ENCODE measurements at places on chromosomes 2 and 18. TPM values are rescaled to one million over a fixed set of nuclear protein-coding genes. Genes with fewer than 3 reads are reported as not detected.

- DNase-seq = no peak
These were observed 3.0 kb upstream of the HS1BP3 start for GRCh38 chr2:20653695-20654534.

DNA sequence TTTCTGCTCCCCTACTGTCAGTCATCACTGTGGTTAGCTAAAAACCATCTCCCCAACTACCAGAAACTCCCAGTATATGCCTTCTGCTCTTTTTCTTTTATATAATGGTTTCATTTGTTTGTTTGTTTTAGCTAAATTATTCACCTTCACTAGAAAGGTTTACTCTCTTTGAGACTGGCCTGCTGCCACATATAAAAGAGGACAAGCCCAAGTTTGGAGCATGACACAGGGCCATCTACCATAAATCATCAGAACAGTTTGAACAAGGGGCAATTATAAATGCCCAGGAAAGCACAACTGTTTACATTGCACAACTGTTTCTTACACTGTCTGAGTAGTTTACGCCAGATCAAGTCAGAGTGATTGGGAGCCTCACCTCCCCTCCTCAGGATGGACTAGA, 471.0 kb upstream of the PIK3C3 start:
- no peak for DNase-seq

DNA sequence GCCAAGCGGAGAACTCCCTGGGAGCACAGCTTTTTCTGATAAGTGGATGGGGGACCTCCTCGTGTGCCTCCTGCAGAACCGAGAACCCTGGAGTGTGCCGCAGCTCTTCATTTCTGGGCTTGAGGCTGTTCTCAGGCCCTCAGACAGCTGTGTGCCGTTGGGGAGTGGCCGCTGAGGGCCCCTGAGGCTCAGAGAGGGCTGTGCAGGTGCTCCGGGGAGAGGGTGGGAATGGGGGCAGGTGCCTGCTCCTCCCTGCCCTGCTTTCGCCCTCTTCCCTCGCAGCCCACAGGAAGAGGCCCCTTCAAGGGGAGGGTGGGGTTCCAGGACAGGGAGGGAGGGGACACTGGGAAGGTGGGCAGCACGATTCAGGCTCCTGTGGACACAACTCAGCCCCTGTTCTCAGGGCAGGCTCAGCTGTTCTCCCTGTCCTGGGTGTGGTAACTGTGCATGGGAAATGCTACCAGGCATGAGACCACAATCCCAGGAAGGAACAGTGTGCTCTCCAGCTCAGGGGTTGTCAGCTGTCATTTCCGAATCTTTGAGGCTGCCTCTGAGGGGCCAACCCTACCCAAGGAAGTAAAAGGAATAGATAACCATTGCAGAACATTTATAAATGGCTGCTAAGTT, 11.3 kb downstream of the LCT start:
- DNase-seq = no peak

- no peak for DNase-seq
These were observed 51.9 kb downstream of the PLA2R1 start for GRCh38 chr2:160010361-160011145.

GRCh38 chr2:98040331-98040939, 44.7 kb upstream of the TMEM131 start:
- DNase-seq = no peak

DNA sequence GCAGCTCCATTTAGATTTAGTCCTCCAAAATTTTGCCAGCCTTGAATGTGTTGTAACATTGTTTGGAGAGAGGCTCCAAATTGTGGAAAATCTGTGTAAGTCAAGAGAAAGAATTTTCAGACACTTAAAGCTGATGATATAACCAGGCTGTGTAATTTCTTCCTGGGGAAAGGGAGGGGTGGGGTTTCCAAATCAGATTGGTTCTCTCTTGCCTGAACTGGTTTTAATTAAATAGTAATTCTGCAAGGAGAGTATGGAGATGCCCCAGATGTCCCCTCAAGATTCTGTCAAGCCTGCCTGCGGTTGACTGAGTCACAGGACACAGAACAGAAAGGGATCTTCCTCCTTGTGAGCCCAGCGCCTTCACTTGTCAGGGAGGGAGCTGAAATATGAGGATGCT, 54.5 kb downstream of the C18orf63 start:
- DNase-seq = no peak

- no peak for DNase-seq
These were observed 493.8 kb upstream of the NRP2 start for GRCh38 chr2:205188239-205189138.

- no peak for DNase-seq
These were observed 29.6 kb upstream of the FOSL2 start for GRCh38 chr2:28362991-28363521.

GRCh38 chr2:175729049-175729706, 272.9 kb downstream of the LNPK start:
- no peak for DNase-seq

DNA sequence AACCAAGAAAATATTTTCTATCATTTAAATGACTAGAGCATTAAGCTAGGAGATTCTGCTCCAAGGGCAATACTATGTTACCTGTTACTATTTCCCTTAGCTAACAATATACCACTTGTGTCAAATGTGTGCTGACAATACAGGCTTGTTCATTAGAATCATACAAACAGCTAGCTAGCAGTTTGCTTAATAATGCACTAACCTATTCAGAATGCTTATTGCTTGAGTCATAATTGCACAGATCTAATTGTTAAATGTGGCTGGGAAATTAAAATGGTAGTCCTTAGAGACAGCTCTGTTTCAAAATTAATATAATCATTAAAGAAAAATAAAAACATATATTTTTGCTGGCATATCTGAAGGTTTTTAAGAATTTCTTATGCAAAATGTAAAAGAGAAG, 344.2 kb downstream of the ERBB4 start:
- peak; percentile 39 for DNase-seq

GRCh38 chr2:157325786-157326185, at the start of gene ERMN:
ERMN (minus strand) TSS chr2:157325824; CDS start chr2:157325642, 182 bp downstream.
- DNase-seq = no peak

- no peak for DNase-seq
These were observed 459.2 kb downstream of the KCNJ3 start for GRCh38 chr2:155157711-155158110.

DNA sequence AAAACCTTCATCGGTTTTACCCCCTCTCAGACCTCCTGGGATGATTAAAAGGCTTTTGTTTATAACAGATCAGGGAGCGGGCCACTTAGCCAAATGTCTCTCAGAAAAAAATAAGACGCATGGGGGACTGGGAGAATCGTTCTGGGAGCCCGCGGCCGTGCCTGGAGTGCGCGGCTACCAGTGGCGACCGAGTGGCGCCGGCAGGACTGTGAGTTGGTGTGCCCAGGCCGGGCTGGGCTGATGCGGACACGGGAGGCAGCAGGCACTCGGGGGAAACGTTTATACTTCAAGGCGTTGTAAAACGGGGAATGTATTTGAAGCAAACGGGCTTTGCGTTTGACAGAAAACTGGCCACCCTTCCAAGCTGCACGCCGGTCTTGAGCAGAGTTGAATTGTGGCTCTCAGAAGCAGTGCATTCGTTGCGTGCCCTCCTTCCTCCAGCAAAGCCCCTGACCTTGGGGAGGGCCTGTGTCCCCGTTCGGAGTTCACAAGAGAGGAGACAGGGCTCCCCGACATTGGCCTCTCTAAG, 4.7 kb upstream of the HOXD10 start:
- DNase-seq = no peak

DNA sequence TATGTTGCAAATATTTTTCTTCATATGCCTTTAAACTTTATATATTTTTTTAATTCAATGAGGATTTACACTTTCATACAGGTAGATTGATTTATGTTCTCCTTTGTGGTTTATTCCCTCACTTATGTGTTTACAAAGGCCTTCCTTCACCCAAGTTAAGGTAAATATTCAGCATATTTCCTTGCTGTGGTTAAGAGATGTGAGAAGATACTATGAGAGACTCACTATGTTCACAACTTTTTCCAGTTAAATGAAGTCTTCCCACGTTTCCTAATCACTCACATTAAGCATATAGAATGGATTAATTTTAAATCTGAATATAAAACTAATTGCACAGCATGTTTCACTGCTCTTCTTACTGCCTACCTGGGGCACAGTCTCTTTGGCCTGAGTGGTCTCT, 597 bp downstream of the PECR start:
- DNase-seq = no peak

GRCh38 chr2:177254433-177255226, 9.9 kb downstream of the NFE2L2 start:
- no peak for DNase-seq

- no peak for DNase-seq
These were observed 208.1 kb upstream of the RASGRP3 start for GRCh38 chr2:33268246-33268831.

- DNase-seq = no peak
These were observed 31.2 kb downstream of the CRYGD start for GRCh38 chr2:208093128-208093527.

DNA sequence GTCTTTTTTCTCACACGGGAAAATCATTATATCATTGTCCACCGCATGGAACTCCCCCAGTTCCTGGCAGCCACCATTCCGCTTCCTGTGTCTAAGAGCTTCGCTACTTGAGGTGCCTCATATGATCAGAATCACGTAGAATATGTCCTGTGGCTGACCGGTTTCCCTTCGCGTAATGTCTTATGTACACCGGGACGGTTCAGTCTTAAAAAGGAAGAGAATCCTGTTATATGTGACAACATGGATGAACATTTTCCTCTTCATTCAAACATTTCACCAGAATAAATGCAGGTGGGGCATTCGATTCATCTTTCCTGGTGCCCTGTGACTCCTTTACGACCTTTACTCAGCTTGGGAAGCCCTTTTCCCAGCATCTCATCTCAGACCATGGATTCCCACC, 131.7 kb upstream of the TWIST2 start:
- DNase-seq = no peak

DNA sequence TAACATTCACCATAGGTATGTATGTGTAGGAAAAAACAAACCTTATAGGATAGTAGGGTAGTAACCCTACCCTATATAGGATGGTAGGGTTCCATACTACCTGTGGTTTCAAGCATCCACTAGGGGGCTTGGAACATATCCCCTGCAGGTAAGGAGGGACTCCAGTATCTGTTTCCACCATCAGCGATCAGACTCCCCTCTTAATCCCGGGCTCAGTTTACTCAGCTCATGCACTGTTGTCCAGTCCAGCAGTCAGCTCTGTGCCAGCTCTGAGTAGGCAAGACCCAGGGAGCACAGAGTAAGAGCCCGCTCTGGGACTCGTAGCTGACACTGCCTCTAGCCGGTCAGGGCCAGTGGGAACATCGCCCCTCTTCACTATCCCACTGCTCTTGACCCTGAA, 61.7 kb downstream of the MEX3C start:
- no peak for DNase-seq

DNA sequence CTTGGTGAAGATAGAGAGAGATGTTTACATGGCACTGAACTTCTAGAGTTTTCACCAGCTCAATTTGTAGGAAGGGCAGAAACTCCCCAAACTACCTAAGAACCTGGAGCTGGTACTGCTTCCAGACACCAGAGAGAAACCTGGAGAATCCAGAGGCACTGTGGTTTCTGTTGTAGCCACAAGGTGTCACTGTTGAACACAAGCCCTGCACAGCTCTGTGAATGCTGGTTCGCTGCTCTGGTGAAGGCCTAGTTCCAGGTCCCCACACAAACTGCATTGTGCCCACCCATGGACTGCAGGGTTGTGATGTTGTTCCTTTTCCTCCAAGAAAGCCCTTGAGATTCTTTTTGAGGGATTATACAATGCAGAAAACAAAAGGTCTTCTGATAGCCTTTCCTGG, 150.5 kb upstream of the HS6ST1 start:
- no peak for DNase-seq

DNA sequence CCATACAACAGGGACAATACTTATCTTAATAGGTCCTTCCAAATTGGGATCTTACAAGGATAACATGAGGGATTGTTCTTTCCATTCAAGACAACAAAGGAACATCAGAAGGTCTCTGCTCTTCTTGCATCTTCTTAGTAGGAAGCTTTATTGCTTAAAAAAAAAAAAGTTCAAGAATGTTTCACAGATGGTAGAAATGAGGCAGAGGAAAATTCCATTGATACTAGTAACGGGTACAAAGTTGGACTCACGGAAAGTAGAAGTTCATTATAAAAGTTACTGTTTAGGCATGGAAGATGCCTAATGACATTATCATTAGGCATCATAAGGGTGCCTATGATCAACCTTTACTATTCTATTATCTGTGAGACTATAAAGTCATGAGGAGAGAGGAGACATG, 136.2 kb downstream of the LAMA3 start:
- DNase-seq = no peak

LIMS3 gene
- total RNA-seq = 1.2 TPM

DYSF gene
- 0.82 TPM for total RNA-seq

CYRIA gene
- total RNA-seq = 0.14 TPM

PUS10 gene
- total RNA-seq = 3.4 TPM

ACVR2A gene
- total RNA-seq = 8.0 TPM

LAMA3 gene
- 2,643 TPM for total RNA-seq

OTOF gene
- total RNA-seq = not detected
